ENCODE measurements at places on chromosomes 16 and 17.

- DNase-seq: no peak
These were observed 20.5 kb upstream of the DHX8 start for GRCh38 chr17:43463241-43463640.

DNA sequence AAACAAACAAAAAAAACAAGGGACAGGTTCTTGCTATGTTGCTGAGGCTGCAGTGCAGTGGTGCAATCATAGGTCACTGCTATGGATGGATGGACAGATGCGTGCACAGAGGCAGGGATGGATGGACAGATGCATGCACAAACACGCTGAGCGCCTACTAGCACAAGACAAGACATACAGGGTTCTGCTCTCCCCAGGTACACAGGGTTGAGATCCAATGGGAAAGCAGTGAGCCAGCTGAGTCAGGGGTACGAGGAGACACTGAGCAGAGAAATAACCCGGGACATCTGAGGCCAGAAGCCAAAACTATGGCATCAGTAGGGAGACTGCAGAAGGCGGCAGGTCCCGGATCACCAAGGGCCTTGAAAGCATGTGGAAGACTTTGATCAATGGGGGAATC, 6.2 kb downstream of the IL32 start:
- DNase-seq: no peak

- DNase-seq: no peak
These were observed 16.9 kb downstream of the BLMH start for GRCh38 chr17:30274887-30275286.

GRCh38 chr16:24188021-24188542, 68.1 kb upstream of the CACNG3 start:
- DNase-seq: no peak

DNA sequence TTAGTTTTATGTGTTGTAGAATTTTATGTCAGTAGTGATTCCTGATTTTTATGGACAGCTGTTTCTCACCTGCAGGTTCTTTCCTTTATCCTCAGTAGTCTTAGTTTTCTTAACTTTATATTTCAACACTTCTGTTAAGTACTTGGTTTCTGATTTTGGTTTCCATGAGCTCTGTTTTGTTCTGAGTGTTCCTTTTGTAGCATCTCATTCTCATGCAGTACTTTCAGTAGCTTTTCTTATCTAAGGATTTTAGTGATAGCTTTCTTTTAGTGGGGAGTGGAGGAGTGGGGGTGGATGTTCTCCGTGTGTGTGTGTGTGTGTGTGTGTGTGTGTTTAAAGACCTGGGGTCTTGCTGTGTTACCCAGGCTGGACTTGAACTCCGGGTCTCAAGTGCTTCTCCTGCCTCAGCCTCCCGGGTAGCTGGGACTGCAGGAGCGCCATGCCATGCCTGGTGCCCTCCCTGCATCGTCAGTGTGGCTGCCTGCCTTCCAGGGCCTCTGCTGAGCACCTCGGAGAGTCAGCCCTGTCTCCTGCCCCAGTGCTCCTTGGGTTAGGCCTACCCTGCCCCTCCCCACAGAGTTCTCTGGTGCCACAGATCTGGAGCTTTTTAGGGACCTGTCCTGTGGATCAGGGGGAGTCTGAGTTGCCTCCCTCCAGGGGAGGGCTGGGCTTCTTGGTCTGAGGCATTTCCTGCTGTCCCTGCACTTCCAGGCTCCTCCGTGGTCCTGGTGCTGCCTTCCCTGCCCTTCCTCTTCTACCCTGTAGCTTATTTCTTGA, 4.3 kb upstream of the ZNF750 start:
- no peak for DNase-seq

GRCh38 chr16:81938326-81939163, 72.7 kb downstream of the SDR42E1 start:
- DNase-seq: no peak

GRCh38 chr17:36722121-36722902, 120.9 kb downstream of the MRM1 start:
- peak; percentile 8 for DNase-seq

- no peak for DNase-seq
These were observed 12.4 kb downstream of the CCDC47 start for GRCh38 chr17:63760771-63761539.

- no peak for DNase-seq
These were observed 60.0 kb upstream of the CDC42EP4 start for GRCh38 chr17:73371836-73372235.

GRCh38 chr16:71628810-71629209, 2.8 kb downstream of the MARVELD3 start:
- no peak for DNase-seq

- DNase-seq: no peak
These were observed 130.1 kb upstream of the ADAMTS18 start for GRCh38 chr16:77564791-77565390.

DNA sequence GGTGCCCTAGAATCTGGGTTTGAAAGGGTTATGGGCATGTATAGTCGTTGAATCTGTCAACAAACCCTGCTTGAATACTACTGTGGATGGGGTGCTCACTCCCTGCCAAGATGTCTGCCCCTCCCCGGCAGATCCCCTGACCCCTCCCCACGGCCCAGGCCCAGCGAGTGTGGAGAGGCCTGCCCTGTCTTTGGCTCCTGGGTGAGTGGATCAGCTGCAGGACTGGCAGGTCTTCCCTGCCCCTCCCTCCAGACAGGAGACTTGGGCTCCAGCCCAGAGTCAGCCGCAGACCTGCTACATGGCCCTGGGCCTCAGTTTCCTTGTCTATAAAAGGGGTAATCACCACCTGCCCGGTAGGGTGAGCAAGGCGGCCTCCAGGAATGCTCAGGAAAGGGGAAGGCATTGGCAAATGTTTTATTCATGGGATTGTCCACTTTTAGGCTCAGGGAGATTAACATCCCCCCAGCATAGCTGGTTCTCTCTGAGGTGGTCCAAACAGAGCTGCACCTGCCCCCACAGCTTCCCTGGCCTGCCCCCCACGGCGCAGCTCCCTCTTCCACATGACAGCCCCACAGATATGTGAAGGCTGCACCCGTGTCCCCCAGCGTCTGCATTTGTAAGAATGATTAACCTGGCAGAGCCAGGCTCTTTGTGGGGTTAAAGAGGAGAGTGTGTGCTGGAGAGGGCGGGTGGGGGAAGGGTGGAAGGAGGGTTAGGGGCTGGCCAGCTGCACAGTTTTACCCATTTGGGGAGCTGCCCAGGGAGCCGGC, 18.5 kb upstream of the SPNS2 start:
- no peak for DNase-seq

GRCh38 chr16:4612977-4613635, 1.6 kb downstream of the UBALD1 start:
- DNase-seq: no peak

- no peak for DNase-seq
These were observed 24.2 kb upstream of the ABCA3 start for GRCh38 chr16:2364638-2365210.

GRCh38 chr16:16073891-16074881, 124.8 kb downstream of the ABCC1 start:
- DNase-seq: peak; percentile 92

- DNase-seq: no peak
These were observed 112.8 kb downstream of the IRX5 start for GRCh38 chr16:55043499-55043898.

DNA sequence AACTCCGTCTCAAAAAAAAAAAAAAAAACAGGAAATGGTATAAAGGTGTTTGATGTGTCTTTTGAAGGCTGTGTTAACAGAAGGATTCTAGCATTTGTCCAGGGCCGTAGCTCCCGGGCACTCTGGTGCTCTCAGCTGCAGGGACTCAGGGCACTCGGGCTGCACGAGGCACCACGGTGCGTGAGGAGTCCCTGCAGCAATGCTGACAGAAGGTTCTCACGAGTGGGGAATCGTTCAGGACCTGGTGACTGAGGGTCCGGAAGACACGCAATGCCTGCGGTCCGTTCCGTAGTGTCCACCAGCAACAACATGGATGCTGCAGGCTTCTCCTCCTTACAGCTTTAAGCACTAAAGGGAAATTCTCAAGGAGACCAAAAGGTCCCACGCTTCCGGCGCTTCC, 12.6 kb upstream of the FAAP100 start:
- no peak for DNase-seq

DNA sequence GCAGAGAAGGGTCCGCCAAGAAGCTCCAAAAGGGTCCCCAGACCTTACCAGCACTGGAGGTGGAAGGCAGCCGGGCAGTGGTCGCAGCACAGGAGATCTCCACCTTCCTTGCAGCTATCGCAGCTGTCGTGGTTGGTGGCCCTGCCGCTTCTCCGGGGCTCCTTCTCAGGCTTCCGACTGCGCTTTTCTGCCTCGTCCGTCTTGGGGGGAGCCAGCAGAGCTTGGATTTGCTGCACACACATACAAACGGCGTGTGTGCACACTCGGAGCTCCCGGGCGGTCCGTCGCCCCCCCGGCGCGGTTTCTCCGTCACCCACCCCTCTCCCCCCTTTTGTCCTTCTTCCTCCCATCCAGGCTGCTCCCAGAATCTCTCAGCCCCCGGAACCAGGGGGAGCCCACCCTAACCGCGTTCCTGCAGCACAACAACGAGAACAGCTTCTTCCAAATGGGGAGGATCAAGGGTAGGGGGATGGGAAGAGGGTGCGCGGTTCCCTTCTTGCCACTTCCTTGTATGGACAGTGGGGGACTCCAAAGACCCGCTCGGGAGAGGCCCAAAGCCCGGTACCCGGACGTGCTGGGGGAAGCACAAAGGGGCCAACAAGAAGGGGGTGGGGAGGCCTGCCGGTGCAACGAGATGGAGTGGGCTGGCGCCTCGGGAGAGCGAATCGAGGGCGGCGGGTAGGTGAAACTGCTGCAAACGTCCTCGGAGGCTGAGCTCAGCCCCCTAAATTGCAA, 1.1 kb downstream of the PHF12 start:
- no peak for DNase-seq

Measured in fibroblast of skin of left biceps (primary cell).